A549 treated with Mapracorat at 1 μM for 4 hours (cell line): ENCODE measurements at places on chromosomes 16 and 17. TPM values are rescaled to one million over a fixed set of nuclear protein-coding genes. Genes with fewer than 3 reads are reported as not detected.

Gene HAS3
- total RNA-seq = 38.4 to 52.3 TPM (median 45.9 TPM) in 5 replicates

Gene MYH1
- total RNA-seq = not detected in 5 replicates

Gene SPATA22
- total RNA-seq = not detected in 5 replicates

Gene NPIPB12
- total RNA-seq = 22.7 to 41.0 TPM (median 25.4 TPM) in 5 replicates

Gene HLF
- total RNA-seq = 0.08 to 0.23 TPM (median 0.18 TPM) in 5 replicates
